Central memory CD4-positive, alpha-beta T cell (primary cell): ENCODE measurements at places on chromosomes 2 and 18.

GRCh38 chr2:224584111-224584784 is 915 bp downstream of the CUL3 start:
- DNase-seq = no peak

DNA sequence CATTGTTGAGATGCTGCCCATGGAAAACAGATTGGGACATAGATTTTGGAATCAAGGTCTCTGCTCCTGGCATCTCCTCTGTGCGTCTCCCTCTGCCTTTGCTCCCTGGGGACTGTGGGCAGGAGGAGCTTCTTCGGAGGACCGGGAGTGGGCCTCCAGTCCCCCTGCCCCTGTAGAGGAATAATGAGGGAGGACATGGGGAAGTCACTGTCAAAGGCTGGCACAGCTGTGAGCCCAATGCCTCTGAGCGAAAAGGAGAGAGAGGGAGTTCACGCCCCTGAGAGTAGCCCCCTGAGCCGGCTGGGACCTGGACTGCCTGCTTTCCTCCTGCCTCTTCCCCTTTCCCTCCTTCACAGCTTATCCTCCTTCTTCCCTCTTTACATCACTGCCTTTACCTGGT is 195.0 kb downstream of the LOXHD1 start:
- DNase-seq = no peak

- DNase-seq = peak; percentile 78
Measured at GRCh38 chr2:219298759-219299371, 10.3 kb downstream of the PTPRN start.

- no peak for DNase-seq
Measured at GRCh38 chr18:11925800-11926481, 17.8 kb upstream of the MPPE1 start.

DNA sequence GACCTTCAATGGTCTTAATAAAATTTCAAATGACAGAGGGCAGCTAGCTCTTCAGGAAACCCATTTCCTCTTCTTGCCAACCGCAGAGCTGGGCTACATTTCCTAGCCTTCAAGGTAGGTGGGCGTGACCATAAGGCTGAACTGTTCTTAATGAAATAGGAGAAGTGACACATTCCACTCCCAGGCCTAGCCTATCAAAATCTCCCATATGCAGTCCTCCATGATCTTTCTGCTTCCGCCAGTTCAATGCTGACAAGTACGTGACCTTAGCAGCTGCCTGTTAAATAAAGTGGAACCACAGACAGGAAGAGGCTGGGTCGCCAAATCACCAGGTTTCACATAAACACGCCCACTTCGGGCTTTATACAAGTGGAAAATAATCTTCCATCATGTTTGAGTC is 13.2 kb downstream of the SERPINE2 start:
- peak; percentile 46 for DNase-seq

- DNase-seq = no peak
Measured at GRCh38 chr2:216328347-216328746, 43.9 kb downstream of the MARCHF4 start.

GRCh38 chr2:74816540-74817303 is 17.2 kb upstream of the HK2 start:
- DNase-seq = no peak

- DNase-seq = no peak
Measured at GRCh38 chr2:188316791-188317423, 25.2 kb downstream of the GULP1 start.

DNA sequence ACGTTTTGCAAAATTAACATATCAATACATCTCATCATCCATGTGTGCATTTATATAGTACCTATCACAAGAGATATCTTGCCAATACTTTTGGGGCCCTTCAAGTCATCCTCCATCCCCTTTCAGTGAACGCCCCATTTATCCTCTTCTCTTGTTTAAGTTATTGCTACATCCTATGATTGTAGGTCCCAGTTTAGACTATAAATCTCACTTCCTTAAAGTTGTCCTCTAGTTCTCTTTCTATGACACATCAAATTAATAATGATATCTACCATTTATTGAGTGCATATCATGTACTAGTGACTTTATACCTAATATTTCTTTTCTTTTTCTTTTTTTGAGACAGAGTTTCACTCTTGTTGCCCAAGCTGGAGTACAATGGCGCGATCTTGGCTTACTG is 28.8 kb upstream of the FBXO11 start:
- DNase-seq = no peak

DNA sequence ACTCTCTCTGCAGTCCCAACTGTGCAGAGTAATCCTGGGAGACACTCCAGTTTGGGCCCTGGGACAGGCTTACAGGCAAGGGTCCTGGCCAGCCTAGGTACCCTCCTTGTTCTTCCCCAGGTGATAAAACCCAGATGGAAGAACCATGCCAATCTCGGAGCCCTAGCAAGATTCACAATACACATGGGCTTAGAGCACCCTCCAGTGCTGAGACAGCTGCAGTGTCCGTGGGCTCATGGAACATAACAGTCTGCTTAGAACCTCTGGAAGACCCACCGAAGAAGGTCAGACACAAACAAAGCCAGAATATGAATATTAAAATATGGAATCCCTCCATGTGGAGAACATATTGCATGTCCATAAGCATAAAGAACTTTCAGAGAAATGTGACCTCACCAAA is 568.1 kb downstream of the KCNJ3 start:
- no peak for DNase-seq

- no peak for DNase-seq
Measured at GRCh38 chr2:71716697-71717624, 263.6 kb downstream of the DYSF start.

GRCh38 chr2:240985881-240986786 is 12.3 kb upstream of the SNED1 start:
- DNase-seq = no peak

- DNase-seq = no peak
Measured at GRCh38 chr2:193778293-193778692, 1583.6 kb upstream of the TMEFF2 start.

- no peak for DNase-seq
Measured at GRCh38 chr2:191650896-191651773, 26.8 kb upstream of the NABP1 start.

GRCh38 chr2:99862566-99862965 is 279.8 kb downstream of the AFF3 start:
- DNase-seq = no peak

DNA sequence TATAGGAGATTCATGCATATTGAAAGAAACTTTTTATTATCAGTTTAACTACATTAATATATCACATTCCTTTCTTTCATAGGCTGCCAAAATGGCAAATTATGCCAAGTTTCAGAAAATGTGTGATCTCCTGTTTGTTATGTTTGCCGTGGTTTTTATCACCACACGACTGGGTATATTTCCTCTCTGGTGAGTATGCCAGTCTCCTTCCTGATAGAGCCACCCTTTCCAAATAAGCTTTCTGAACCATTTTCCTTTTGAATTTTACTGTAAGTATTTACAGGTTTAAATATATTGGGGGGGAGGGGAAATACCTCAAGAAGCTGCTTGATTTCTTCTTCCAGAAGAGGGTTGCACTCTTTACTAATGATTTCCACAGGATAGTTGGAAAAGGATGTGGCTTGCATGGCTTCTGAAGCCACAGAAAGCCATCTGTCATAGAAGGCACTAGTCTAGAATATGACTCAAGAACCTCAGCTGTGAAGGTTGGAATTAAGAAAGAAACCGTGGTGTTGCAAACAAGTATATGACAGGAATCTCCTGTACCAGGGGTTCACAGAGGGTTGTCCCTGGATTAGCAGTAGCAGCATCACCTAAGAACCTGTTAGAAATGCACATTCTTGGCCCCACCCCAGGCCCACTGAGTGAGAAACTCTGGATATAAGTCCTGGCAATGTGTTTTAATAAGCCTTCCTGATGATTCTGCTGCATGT is 84.5 kb upstream of the NOSTRIN start:
- no peak for DNase-seq

GRCh38 chr18:75116165-75116564 is 92.8 kb downstream of the PTGR3 start:
- DNase-seq = no peak
